Activated T-helper 1 cell treated with anti-CD3 and anti-CD28 coated beads, Interleukin-12 subunit alpha, Interleukin-12 subunit beta, Interleukin-2, Interleukin-4 antibody, amounts not matched to agents 30 ng/mL and 10 ng/mL and 1 ng/mL, durations not matched to agents 14 hours and 24 hours and 36 hours (primary cell): ENCODE measurements at places on chromosomes 16 and 17. TPM values are rescaled to one million over a fixed set of nuclear protein-coding genes. Genes with fewer than 3 reads are reported as not detected.

The OR1D5 gene
- not detected in 2 replicates for total RNA-seq

The VASN gene
- total RNA-seq, result 0.18 TPM in 1 of 2 replicates, not detected in the other

The BCO1 gene
- total RNA-seq, result not detected in 2 replicates

The KCNH6 gene
- not detected in 2 replicates for total RNA-seq

The KIF18B gene
- 41.4 and 42.8 TPM in 2 replicates for total RNA-seq

The CDRT15 gene
- total RNA-seq, result not detected in 2 replicates

The CLDN7 gene
- total RNA-seq, result 0.15 and 0.60 TPM in 2 replicates

The BEAN1 gene
- total RNA-seq, result not detected in 2 replicates

The RETREG3 gene
- total RNA-seq, result 41.1 and 43.4 TPM in 2 replicates

The PDE6G gene
- total RNA-seq, result 5.8 and 8.7 TPM in 2 replicates
